Endothelial cell of umbilical vein (primary cell): ENCODE measurements at places on chromosomes 12 and 14. TPM values are rescaled to one million over a fixed set of nuclear protein-coding genes. Genes with fewer than 3 reads are reported as not detected.

DNA sequence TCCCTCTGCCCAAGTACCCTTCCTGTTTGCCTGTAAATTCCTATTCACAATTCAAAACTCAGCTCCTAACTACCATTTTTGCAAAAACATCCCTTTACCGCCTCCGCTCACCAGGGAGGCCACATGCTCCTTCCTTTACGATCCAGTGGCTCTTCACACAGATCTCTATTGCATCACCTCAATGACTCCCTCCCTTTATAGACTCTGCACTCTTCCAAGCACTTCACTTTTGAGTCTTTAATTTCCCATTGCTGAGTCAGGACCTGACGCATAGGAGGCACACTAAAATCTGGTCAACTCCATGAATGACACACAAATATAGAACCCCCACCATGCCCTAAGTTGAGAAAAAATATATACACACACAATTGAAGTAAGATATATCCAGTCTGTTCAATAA, 45.9 kb downstream of the PPP1R13B start:
- no peak overlapping the region for H3K4me3 ChIP-seq
- H3K27me3 ChIP-seq = no peaks in the 10 kb centered on the region
- H3K27ac ChIP-seq = no peak overlapping the region
- no peaks in the 10 kb centered on the region for H3K36me3 ChIP-seq
- no peaks in the 10 kb centered on the region for H3K4me1 ChIP-seq

DNA sequence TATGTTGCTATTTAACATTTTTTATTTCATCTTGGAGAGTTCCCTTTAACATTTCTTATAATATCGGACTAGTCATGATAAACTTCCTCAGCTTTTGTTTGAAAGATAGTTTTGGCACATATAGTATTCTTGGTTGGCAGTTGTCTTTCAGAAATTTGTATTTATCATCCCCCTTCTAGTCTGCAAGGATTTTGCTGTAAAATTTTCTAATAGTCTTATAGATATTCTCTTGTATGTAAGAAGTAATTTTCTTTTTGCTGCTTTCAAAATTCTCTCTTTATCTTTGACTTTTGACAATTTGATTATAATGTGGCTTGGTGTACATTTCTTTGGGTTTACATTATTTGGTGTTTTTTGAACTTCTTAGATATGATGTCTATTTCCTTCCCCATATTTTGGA, 116.0 kb upstream of the AVPR1A start:
- no peak overlapping the region for H3K27ac ChIP-seq
- H3K4me1 ChIP-seq = no peaks in the 10 kb centered on the region
- no peak for DNase-seq
- no peaks in the 10 kb centered on the region for H3K36me3 ChIP-seq
- no peaks in the 10 kb centered on the region for H3K27me3 ChIP-seq
- no peak overlapping the region for H3K4me3 ChIP-seq

DNA sequence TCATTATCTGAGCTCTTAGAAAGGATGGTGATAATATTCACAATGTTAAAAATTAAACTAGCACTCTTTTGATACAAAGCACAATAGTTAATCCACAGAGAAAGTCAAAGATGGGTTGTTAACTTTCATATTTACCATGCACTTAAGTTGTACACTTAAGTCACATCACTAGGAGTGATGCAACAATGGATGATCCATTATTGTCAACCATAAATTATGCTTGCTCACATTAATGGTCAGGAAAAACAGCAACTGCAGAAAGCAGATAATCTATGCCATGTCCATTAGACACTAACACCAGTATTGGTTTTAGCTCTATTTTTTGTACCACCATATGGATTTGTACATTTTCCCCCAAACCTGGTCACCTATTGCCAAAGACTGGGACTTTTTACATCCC, 195.5 kb downstream of the FOXA1 start:
- H3K4me3 ChIP-seq = no peak overlapping the region
- H3K27me3 ChIP-seq = no peaks in the 10 kb centered on the region
- H3K36me3 ChIP-seq = no peaks in the 10 kb centered on the region
- DNase-seq = no peak

GRCh38 chr12:80272387-80272915, 171.6 kb upstream of the PTPRQ start:
- H3K4me1 ChIP-seq = peaks cover 18% of the 10 kb centered on the region
- DNase-seq = no peak
- H3K27ac ChIP-seq = no peak overlapping the region
- H3K4me3 ChIP-seq = no peak overlapping the region

- no peaks in the 10 kb centered on the region for H3K36me3 ChIP-seq
- H3K4me3 ChIP-seq = no peak overlapping the region
- H3K4me1 ChIP-seq = no peaks in the 10 kb centered on the region
- DNase-seq = no peak
These were observed 31.7 kb downstream of the WDR20 start for GRCh38 chr14:102171173-102172020.

GRCh38 chr12:108745641-108746040, 14.3 kb upstream of the CORO1C start:
- H3K36me3 ChIP-seq = no peaks in the 10 kb centered on the region
- H3K4me3 ChIP-seq = no peak overlapping the region
- DNase-seq = no peak
- H3K27me3 ChIP-seq = no peaks in the 10 kb centered on the region
- no peaks in the 10 kb centered on the region for H3K4me1 ChIP-seq

- H3K36me3 ChIP-seq = no peaks in the 10 kb centered on the region
- DNase-seq = no peak
- no peak overlapping the region for H3K27ac ChIP-seq
- no peaks in the 10 kb centered on the region for H3K27me3 ChIP-seq
- H3K4me3 ChIP-seq = no peak overlapping the region
These were observed 14.3 kb downstream of the COCH start for GRCh38 chr14:30888480-30889243.

GRCh38 chr12:48349471-48349870, 1.2 kb downstream of the ZNF641 start:
- peak; percentile 19 for DNase-seq
- H3K4me3 ChIP-seq = no peak overlapping the region
- no peaks in the 10 kb centered on the region for H3K27me3 ChIP-seq
- peaks cover 5% of the 10 kb centered on the region for H3K4me1 ChIP-seq

DNA sequence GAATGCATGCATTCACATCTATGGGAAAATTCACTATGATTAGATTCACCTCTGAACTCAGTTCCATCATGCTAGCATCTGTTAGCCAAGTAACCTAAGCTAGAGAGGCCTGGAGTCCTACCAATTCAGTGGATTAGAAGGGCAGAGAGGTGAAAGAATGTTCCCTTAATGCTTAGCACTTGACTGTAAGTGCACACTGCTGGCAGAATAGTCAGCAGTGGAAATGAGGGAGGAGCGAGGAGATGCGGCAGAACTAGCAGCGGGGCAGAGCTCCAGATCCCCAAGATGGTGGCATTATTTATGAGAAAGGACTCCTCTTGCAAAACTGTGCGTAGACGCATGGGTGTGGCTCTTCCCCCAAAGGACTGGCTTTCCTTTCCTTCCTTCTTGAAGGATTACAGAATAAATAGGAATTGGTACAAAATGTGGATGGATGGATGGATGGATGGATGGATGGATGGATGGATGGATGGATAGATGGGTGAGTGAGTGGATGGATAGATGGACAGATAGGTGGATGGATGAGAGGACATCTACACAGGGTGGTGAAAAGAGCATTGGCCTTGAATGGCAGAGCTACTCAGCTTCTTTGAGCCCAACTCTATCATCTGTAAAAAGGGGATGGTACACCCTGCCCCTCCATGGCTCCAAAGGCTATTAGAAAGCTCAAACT, 227.2 kb downstream of the CHST11 start:
- H3K4me3 ChIP-seq = no peak overlapping the region
- no peaks in the 10 kb centered on the region for H3K36me3 ChIP-seq
- no peak for DNase-seq
- peaks cover 9% of the 10 kb centered on the region for H3K4me1 ChIP-seq

DNA sequence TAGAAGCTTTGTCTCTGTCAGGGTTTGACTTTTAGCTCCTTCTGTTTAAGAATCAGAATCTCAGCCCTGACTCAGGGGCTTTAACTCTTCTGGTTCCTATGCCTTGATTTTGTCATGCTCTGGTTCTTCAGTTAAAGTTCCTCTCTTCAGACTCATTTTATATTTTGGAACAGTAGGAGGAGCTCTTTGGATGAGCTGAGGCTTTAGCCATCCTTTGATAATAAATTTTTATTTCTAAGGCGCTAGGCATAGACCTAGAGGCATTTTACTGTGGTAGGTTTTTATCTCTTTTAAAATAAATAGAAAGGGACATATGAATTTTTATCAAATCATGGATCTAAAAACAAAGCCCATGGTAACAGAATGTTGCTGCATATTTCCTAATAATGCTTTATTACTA, 51.7 kb downstream of the ATP23 start:
- no peak overlapping the region for H3K27ac ChIP-seq
- peaks cover 3% of the 10 kb centered on the region for H3K27me3 ChIP-seq
- no peak for DNase-seq
- no peaks in the 10 kb centered on the region for H3K4me1 ChIP-seq

DNA sequence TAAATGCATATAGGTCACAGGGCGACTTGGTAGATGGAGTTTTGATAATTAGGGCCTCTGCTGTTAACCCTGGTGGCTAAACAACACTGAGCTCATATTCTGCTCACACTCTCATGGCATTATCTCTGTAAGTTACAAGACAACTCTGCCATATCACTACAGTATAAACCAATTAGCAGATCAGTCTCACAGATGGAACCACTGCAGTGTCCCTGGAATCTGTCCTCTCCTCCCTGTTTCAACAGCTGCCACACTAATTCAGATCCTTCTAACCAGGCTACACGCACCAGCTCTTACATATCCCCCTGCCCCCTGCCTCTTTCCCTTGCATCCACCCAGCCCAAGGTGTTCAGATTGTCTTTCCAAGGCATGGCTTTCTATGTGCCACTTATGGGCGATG, 161.0 kb upstream of the RMST start:
- no peak for DNase-seq
- H3K36me3 ChIP-seq = no peaks in the 10 kb centered on the region
- H3K27me3 ChIP-seq = no peaks in the 10 kb centered on the region

DNA sequence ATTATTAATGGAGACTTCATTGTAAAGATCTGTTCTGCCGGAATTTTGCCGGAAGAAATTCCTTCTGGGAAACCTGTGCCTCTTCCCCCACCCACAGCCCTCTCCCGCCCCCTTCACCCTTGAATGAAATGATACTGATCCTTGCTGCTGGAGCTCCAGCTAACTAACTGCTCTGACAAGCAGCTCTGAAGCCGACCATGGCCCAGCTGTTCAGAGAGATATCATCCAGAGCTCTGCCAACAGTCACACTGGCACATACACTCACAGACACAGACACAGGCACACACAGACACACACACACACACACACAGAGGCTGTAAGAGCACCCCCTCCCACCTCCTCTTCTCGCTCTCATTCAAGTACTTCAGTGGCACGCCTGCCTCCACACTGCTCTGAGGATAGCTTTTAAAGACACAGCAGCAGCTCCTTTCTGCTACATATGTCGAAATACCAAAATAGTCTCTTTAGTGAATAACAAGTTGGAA, 88.6 kb downstream of the R3HDM2 start:
- H3K4me1 ChIP-seq = no peaks in the 10 kb centered on the region
- H3K36me3 ChIP-seq = no peaks in the 10 kb centered on the region
- no peaks in the 10 kb centered on the region for H3K27me3 ChIP-seq
- DNase-seq = peak; percentile 5

DNA sequence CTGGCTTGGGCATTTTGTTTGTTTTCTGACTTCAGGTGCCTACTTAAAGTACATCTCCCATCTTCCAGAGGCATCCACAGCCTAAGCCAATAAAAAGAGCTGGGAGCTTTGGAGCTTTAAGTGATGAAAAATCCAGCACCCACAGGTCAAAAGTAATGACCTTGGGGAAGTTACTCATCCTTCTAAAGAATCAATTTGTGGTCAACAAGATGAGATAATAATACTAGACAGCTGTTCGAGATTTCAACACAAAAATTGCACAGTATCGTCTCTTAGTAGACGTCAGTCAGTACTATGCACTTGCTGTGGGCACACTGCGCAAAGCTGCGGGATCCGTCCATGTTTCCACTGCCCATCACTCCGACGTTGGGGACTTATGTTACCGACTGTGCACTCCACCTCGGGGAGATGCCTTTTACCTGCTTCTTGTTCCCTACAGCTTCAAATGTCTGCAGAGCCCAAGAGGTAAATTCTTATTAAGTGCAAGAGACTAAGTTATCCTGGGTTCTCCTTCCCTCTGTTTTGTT, 1.3 kb downstream of the ST8SIA1 start:
- no peak overlapping the region for H3K4me3 ChIP-seq
- H3K27me3 ChIP-seq = peaks cover 29% of the 10 kb centered on the region
- H3K27ac ChIP-seq = no peak overlapping the region
- H3K4me1 ChIP-seq = no peaks in the 10 kb centered on the region

DNA sequence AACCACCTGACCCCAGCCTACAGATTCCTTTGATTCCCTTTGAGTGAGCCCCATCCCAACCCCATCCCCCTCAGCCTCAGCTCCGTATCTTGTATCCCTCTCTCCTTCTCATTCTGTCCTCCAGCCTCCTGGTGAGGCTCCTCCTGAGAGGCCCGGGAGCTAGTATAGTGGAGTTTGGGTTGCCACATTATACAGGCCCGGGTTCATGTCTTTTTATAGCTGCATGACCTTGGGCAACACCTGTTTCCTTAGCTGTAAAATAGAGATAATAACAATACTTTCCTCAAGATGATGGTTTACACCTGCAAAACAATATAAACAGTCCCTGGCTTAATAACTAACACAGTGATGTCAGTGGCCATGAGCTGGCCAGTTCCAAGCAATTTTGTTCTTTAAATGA, 89.8 kb downstream of the STAB2 start:
- DNase-seq = peak; percentile 17
- no peaks in the 10 kb centered on the region for H3K4me1 ChIP-seq
- H3K27me3 ChIP-seq = no peaks in the 10 kb centered on the region

GRCh38 chr12:132138941-132139871, 4.9 kb downstream of the DDX51 start:
- no peak overlapping the region for H3K4me3 ChIP-seq
- H3K27ac ChIP-seq = no peak overlapping the region
- H3K36me3 ChIP-seq = peaks cover 32% of the 10 kb centered on the region
- no peak for DNase-seq
- no peaks in the 10 kb centered on the region for H3K27me3 ChIP-seq

GRCh38 chr12:63964301-63964700, 119.8 kb downstream of the SRGAP1 start:
- H3K4me1 ChIP-seq = peaks cover 15% of the 10 kb centered on the region
- no peak overlapping the region for H3K4me3 ChIP-seq
- DNase-seq = no peak
- no peaks in the 10 kb centered on the region for H3K36me3 ChIP-seq
- no peak overlapping the region for H3K27ac ChIP-seq
- no peaks in the 10 kb centered on the region for H3K27me3 ChIP-seq

DNA sequence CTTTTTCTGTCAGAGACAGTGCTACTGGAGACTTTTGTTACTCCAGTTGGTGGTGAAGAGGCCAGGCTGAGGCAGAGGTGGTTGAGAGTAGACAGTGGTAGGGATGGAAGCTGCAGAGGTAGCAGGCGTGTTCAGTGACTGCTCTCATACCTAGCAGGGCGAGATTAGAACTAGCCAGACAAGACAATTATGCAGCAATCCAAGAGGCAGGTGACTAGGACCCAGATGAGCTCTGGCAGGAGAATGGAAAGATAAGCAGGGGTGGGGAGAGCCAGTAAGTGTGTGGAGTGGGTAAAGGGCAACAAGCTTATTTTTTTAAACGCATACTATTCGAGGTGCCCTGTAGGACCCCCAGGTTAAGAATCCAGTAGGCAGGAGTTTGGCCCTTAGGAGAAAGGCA, 4.8 kb downstream of the PPP1R36 start:
- H3K27me3 ChIP-seq = peaks cover 17% of the 10 kb centered on the region
- H3K27ac ChIP-seq = no peak overlapping the region
- H3K4me1 ChIP-seq = peaks cover 7% of the 10 kb centered on the region
- no peak for DNase-seq

The PLBD1 gene
- 0.14 TPM in 1 of 2 replicates, not detected in the other for total RNA-seq

The CD163 gene
- total RNA-seq = not detected in 2 replicates

The RTL1 gene
- not detected in 2 replicates for total RNA-seq

The VASH1 gene
- 168 and 246 TPM in 2 replicates for total RNA-seq

The NANOG gene
- not detected in 2 replicates for total RNA-seq

The NID2 gene
- total RNA-seq = 33.0 and 56.7 TPM in 2 replicates

The C12orf50 gene
- 0.30 and 0.31 TPM in 2 replicates for total RNA-seq
